ENCODE measurements at places on chromosomes 2 and 18.

DNA sequence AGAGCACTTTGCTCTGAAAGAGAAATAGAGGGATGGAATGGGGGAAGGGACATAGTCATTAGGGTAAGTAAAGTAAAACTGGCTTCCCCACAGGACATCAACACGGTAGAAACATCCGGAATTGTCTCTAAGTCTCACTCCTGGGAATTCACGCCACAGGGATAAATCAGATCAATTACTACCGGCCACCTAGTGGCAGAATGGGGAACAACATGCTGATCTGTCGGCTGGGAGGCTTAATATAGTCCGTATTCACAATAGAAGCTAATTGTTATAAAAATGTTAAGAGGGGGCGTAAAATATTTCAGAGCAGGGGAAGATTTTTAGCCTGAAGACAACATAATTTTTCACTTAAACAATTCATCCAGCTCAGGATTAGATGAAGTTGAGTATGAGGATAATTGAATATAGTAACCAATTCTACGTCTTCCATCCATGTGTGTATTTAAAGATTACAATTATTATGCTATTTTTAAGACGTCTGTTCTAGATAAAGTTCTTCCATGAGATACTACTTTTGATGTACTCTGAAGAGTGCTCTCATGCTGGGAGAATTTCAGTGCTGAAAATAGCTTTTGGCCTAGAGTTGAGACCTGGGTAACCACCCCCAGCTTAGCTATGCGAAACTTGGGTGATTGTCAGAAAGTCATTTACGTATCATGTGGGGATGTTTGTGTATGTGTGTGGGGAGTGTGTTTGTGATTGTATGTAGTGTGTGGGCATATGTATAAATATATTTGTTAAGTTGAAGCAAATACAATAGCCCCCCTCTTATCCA is 65.7 kb downstream of the LRRTM1 start:
- peak; percentile 23 for DNase-seq

DNA sequence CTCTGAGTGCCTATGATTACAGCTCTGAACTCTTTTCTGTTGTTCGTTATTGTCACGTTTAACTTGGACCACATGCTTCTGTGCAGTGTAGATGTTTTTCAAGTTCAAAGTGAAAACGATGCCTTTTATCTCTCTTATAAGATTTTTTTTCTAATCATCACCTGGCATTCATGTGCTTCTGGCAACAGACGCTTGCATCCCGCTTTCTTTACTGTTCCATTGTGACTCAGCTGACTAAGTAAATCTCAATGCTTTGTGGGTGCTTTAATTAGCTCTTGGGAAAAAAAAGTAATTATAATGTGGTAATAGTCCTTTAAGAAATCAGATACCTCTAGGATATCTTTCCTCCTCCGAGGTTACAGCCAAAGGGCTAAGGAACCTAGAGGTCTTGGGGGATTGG is 31.2 kb upstream of the RMP24 start:
- peak; percentile 85 for DNase-seq

DNA sequence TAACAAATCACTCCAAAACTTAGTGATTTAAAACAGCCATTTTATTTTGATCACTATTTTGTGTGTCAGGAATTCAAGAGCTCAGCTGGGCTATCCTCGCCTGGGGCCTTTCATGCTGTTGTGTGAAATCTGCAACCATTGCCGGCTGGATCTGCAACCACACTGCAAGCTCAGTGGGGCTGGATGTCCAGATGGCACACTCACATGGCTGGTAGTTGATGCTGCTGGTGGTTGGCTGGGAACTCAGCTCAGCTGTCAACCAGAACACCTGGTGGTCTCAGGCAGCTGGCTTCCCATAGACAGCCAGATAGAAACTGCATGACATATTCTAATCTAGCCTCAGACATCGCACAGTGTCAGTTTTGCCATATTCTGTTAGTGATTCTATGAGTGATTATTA is 30.6 kb upstream of the AP1S3 start:
- DNase-seq, result peak; percentile 70

- DNase-seq, result no peak
These were observed 17.1 kb upstream of the PLEKHM3 start for GRCh38 chr2:208042450-208042849.

GRCh38 chr2:2808551-2809058 is 477.5 kb upstream of the MYT1L start:
- DNase-seq, result no peak

GRCh38 chr2:16785149-16785548 is 119.5 kb upstream of the CYRIA start:
- DNase-seq, result peak; percentile 68

GRCh38 chr2:133667085-133667484 is 98.8 kb upstream of the NCKAP5 start:
- no peak for DNase-seq

GRCh38 chr2:159267921-159268320 is 18.6 kb downstream of the WDSUB1 start:
- DNase-seq, result no peak

DNA sequence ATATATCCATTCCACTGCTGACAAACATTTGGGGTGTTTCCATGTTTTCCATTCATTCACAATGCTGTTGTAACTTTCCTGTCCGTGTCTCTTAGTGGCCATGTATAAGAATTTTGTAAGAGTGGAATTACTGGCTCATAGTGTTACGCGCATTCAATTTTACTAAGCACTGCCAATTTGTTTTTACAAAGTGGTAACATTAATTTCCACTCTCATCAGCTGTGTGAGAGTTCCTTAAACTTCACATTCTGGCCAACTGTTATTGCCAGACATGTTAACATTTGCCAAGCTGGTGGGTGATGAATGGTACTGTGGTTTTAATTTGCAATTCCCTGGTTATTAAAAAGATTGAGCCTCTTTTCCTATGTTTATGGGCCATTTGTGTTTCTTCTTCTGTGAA is 134.2 kb downstream of the DTNB start:
- DNase-seq, result no peak

DNA sequence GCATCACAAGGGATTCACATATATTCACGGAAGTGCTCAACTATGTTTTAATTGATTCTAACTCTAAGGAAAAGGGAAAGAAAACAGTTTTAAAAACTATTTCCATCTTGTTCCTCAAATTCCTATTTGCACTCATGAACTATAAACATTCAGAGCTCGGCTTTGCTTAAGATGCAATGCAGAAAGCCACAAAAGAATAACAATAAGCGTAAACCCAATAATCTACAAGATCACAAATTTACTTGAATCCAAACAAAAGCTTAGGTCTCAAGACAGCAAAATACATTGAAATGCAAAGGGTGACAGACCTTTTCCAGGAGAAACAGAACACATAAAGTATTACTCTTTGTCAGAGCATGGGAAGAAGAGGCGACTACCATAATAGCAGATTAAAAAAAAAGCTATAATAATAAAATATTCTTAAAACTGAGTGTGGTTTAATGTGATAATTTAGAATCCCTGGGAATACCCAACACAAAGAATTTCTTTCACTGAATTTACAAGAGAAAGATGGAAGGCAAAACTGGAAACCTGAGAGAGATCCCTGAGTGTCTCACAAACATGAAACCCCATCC is 1094.9 kb downstream of the LRP1B start:
- DNase-seq, result no peak

GRCh38 chr2:26245810-26246209 is 1.1 kb downstream of the HADHB start:
- DNase-seq, result no peak

DNA sequence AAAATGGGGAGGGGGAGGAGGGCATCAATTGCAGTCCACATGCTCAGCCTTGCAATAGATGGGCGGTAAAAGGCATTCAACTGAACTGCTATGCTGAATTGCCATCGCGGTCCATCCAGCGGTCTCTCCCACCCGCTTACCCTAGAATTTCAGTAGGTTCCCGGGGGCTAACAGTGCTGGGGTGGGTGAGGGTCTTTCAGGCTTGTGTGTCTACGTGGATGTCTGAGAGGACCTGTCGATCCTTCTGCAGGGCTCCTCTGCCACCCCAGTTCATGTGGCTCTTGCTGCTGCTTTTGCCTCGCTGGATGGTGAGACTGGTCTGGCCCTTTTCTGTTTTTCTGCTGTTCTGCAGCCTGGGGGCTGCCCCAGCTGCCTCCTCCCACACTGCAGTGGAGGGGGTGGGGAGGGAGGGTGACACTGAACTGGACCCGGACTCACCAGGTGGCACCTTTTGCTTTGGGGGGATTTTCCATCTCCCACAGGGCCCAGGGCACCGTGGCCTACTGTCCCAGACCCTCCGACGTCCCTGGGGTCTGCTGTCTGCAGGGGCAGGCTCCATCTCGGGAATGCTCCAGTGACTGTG is 14.1 kb downstream of the ACKR3 start:
- no peak for DNase-seq

- DNase-seq, result no peak
These were observed 5.1 kb upstream of the EML4 start for GRCh38 chr2:42164046-42164445.

DNA sequence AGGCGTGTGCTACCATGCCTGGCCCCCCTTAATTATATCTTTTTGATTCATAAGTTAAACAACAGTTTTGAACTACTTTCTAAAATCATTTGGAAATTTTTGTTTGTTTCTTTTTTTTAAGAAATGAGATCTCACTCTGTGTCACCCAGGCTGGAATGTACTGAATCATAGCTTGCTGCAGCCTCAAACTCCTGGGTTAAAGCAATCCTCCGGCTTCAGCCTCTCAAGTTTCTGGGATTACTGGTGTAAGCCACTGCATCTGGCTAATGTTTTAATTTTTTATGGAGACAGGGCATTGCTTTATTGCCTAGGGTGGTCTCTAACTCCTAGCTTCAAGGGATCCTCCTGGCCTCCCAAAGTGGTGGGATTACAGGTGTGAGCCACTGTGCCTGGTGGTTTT is 71.5 kb downstream of the BABAM2 start:
- no peak for DNase-seq

GRCh38 chr2:31110998-31111397 is 27.2 kb downstream of the GALNT14 start:
- no peak for DNase-seq

DNA sequence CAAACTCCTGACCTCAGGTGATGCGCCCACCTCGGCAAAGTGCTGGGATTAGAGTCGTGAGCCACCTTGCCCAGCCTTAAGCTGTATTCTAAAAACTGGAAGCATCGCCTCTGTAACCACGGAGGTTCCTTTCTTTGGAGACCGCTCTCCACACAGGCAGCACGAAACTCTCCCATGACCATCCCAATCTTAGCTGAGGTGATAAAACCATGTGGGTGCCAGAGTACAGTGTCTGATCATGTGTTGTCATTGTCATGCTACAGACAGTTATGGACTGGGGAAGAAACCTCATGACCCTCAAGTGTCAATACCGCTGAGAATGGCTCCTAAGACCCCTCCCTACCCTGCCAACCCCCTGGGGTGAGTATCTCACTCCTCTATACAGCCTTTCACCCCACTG is 41.4 kb upstream of the EPG5 start:
- DNase-seq, result no peak

- no peak for DNase-seq
These were observed 213.7 kb downstream of the TSN start for GRCh38 chr2:121969166-121969565.

DNA sequence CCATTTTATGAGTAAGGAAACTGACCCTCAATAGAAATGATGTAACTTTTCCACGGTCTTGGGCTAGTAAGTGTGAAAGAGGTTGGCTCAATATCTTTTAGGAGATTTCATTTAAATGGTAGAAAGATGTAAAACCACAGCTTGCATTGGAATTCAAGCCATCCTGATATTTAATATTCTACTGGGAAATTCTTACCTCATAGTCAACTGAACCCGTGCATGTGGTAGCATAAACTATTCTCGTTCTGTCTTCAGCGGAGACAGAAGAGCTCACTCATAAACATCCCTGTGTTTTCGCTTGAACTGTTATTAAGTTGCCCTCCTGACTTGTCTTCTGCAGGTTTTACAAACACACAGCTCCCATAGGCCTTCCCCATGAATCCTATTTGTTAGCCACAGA is 8.5 kb upstream of the SPATS2L start:
- DNase-seq, result no peak

DNA sequence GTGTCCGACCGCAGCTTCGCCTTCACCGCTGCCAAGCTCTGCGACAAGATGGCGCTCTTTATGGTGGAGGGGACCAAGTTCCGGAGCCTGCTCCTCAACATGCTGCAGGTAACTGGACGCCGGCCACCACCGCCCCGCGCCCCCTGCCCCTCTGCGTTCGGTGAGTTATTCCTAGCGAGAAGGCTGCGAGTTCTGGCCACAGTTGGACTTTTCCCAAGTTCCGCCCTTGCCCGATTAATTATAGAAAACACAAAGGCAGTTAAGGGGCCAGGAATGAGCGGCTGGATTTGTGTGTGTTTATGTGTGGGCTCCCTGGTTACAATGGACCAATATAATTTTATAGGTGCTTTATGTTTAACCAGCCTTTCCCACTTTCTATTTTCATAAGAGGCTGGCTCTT is 189.2 kb downstream of the SMAD7 start:
- DNase-seq, result no peak

DNA sequence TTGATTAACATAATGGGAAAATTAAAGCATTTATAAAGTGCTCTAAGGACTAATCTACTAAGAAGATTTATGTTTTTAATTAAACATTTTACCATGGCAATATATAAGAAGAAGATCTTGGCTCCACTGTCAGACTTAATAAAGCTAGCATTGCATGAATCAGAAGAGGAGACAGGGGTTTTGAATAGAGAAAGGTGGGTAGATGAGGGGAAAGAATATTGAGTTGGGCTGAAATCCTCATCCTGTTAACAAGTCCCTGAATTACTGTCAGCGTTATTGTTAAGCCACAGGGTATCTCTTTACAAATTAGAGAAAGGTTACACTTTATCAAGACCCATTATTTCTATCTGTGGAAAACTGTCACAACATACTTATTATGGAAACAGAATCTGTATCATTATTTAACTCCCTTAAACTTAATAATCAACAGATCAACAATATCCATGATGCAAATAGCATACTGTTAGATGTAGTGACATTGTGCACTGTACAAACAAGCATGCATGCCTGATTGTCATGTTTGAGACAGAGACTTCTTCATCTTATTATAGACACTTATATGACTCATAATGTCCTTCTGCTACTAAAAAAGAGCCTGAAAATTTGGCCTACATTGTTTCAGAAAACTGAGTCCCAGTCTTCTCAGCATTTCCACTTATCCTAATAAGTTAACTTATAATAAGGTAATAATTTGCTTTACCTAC is 304.1 kb downstream of the NRXN1 start:
- DNase-seq, result peak; percentile 74

DNA sequence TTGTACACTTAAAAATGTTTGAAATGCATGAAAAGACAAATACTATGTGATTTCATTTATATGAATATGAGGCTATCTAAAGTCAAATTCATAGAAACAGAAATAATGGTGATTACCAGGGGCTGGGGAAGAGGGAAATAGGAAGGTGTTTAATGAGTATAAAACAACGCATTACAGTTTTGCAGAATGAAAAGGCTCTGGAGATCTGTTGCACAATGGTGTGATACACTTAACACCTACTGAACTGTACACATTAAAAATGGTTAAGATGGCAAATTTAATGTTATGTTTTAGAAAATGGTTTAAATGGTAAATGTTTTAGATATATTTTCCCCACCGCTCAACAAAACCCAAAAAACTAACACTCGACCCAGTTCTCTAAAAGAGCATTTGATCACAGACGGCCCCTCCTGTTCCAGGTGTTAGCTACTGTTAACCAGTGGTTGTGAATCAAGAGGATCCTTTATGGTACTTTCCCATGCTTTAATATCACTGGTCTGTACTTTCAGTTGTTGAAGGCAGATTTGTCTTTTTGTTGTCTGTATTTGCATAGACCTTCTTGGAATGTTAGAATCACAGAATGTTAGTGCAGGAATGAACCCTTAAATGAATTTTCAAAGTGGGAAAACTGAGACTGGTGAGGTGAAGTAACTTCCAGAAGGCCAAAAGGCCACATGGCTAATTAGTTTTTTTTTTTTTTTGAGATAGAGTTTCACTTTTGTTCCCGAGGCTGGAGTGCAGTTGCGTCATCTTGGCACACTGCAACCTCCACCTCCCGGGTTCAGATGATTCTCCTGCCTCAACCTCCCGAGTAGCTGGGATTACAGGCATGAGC is 10.2 kb downstream of the RAB10 start:
- no peak for DNase-seq
